ENCODE measurements at places on chromosomes 2 and 18.

- DNase-seq: no peak
These were observed 7.6 kb downstream of the GPATCH11 start for GRCh38 chr2:37091873-37092272.

GRCh38 chr2:207848545-207848928 is 78.8 kb upstream of the FZD5 start:
- no peak for DNase-seq

DNA sequence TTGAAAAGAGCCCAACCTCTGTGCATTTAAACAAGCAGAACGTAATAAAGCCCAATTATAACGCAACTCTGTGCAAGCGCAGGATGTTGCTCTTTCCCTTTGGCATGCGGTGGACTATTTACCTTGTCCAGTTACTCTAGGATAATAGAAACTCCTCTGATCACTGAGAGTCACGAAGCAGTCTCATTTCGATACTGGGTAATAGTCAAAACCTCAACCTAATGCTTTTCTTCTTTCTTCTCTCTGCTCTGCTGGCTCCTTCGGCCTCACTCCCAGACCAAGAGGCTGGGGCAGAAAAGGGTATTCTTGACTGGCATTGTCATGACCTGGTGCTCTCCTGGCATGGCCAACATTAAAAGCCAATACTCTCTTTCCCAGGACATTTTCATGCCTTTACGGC is 89.7 kb upstream of the GCFC2 start:
- DNase-seq: no peak

DNA sequence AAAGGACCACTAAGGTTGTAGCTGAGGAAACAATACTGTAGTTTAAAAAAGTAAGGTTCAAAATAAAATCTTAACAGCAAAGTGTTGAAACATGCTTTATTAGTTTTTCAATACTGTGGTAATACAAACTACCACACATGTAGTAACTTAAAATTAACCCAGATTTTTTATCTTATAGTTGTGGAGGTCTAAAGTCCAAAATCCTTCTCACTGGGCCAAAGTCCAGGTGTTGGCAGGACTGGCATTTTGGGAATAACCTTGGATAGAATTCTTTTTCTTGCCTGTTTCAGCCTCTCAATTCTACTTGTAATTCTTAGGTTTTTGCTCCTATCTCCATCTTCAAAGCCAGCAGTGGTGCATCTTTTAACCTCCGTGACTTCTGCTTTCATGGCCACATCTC is 942.0 kb downstream of the TSN start:
- DNase-seq: no peak

- no peak for DNase-seq
These were observed 153.3 kb upstream of the RAB12 start for GRCh38 chr18:8455661-8456614.

DNA sequence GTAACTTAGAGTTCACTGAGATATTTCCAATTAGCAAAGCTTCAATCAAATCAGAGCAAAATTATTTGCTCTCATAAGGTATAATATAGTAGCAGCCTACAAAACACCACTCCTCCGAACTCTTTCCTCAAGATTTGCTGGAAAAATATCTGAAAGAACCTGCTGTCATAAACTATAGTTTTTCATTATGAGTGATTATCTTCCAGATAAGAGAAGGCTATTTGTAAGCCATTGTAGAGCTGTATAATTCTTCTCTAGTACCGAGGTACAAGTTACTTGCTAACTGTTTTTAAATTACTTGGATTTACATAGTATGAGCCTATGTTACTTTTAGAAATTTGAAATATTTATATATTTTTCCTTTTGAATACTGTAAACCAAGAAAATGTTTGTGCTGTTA is 2.1 kb downstream of the NDC80 start:
- DNase-seq: no peak

DNA sequence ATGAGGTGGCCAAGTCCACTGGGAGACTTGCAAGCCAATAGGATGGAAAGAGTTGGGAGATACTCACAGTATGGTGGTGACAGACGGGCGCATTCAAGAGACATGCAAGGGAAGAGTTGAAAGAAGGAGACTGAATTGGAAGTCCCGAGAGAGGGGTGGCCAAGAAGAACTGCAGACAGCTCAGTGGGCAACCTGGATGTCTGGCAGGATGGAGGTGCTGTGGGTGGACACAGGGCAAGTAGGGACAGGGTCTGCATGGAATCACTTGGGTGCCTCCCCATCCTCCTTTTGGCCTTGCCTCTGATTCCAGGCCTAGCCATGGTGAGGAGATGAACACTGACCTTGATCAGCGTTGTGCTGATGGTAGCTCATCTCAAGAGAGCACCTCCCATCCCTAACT is 235.7 kb upstream of the COPS8 start:
- DNase-seq: no peak

DNA sequence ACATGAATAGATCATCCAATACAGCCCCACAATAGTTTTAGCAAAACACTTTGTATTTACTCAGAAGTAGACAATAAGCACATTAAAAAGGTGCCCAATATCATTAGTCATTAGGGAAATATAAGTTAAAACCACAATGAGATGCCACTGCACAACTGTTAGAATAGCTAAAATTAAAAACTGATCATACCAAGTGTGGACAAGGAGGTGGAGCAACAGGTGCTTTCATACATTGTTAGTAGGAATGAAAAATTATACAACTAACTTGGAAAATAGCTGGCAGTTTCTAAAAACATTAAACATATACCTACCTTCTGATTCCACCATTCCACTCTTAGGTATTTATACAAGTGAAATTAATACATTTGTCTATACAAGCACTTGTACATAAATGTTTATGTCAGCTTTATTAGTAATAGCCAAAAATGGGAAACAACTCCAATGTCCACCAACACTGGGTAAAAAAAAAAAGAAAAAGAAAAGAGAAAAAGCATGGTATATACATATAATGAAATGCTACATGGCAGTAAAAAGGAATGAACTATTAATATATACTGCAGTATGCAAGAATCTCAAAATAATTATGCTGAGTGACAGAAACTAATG is 27.6 kb upstream of the UBE2E3 start:
- no peak for DNase-seq

DNA sequence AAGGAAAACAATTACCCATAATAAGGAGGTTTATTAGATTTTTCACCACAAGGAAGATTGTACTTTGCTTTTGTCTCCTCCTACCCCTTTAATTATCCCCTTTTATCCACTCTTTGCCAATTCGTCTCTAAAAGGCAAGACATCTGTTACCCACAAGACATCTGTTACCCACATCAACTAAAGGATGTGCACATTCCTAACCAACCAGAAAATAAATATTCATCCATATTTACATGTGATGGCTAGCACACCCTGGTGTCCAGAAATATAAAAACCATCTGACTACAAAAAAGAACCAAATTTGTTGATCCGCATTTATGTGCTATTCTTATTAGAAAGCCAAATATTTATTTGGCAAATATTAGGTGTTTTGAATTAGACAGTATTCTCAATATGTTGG is 35.7 kb downstream of the ACVR1C start:
- no peak for DNase-seq

- DNase-seq: no peak
These were observed 26.8 kb downstream of the SULT1C2 start for GRCh38 chr2:108315444-108315934.

- no peak for DNase-seq
These were observed 83.6 kb downstream of the TNS1 start for GRCh38 chr2:217919204-217919603.

- DNase-seq: no peak
These were observed 287.7 kb downstream of the PIK3C3 start for GRCh38 chr18:42242758-42243157.

Measured in stimulated activated CD8-positive, alpha-beta memory T cell treated with anti-CD3 and anti-CD28 coated beads, Interleukin-4, amount 100 ng/mL, for 4 hours (primary cell).